ENCODE measurements at places on chromosomes 2 and 18.

GRCh38 chr2:27807476-27807875 is 36.0 kb downstream of the MRPL33 start:
- DNase-seq, result no peak

DNA sequence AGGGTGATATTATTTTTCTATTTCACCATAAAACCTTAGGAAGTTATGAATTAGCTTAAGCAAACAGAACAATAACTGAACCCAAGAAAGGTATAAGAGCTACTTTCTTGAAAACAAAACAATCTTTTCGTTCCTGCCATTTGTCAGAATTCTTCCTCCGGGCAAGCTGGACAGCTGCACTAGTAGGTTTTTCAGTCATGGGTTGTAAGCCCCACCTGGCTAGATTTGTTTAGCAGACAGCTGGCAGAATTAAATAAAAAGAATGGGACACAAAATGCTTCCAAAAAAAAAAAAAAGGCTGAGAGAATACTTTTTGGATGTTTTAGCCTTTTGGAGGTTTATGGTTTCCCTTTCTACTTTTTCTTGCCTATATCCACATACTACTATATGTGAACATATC is 694.1 kb downstream of the ARHGAP15 start:
- DNase-seq, result no peak

- DNase-seq, result no peak
Observed at GRCh38 chr2:121044412-121044811, 240.6 kb downstream of the TFCP2L1 start.

DNA sequence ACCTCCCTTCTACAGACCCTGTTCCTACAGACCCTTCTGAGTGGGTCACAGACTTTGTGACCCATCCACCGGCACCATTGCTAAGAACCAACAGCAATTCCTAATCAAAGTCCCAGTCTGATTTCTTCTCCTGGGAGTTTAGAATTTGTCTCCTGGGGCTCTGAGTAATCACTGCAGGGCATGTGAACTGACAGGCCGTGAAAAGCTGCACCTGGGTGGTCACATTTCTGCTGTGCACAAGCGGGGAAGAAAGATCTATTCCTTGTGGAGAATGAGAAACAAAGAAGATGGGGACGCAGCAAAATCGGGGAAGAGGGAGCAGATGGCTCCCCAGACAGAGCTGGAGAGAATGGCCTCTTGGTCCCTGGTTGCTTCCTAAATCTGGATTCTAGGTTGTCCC is 151.0 kb downstream of the ARL4C start:
- DNase-seq, result no peak

- no peak for DNase-seq
Observed at GRCh38 chr2:190802626-190803209, 77.9 kb upstream of the GLS start.

DNA sequence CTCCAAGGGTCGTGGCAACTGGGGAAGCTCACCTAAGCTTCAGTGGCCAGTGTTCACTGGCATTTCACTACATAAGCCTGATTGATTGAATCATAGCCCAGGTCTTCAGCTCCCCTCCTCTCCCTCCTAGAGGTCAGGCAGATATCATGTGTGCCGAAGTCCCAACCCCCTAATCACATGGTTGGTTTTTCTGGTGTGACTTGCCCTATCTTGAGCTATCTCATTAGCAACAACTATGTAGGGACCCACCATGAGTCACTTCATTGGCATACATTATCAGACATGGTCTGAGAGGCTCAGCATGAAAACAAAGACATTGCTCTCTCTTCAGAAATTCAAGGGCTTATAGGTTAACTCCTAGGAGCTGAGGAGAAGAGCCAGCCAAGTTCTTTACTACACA is 76.8 kb downstream of the LYPD1 start:
- DNase-seq, result no peak

Data from NCI-H2107 (cell line).